Mesendoderm (in vitro differentiated cells): ENCODE measurements at places on chromosomes 7 and 10.

GRCh38 chr10:71216363-71216695 lies 4.0 kb downstream of the UNC5B start:
- DNase-seq, result no peak

- no peak for DNase-seq
These were observed 54.2 kb downstream of the TACR2 start for GRCh38 chr10:69362471-69362954.

DNA sequence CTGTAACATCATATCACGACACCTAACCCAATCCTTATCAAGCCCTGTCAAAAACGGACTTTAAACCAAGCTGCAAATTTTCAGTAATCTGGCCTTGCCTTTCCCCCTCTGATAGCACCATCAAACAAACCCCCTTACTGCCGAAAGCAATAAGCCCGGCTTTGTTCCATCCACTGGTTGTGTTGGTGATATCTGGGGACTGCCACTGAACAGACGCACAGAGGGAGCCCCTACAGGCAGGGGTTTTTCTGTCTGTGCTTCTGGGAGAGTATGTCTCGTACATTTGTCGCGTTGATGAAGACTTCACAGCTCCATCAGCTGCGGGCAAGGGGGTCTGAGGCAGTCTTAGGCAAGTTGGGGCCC lies 550 bp upstream of the PLAU start:
- DNase-seq, result peak; percentile 75

DNA sequence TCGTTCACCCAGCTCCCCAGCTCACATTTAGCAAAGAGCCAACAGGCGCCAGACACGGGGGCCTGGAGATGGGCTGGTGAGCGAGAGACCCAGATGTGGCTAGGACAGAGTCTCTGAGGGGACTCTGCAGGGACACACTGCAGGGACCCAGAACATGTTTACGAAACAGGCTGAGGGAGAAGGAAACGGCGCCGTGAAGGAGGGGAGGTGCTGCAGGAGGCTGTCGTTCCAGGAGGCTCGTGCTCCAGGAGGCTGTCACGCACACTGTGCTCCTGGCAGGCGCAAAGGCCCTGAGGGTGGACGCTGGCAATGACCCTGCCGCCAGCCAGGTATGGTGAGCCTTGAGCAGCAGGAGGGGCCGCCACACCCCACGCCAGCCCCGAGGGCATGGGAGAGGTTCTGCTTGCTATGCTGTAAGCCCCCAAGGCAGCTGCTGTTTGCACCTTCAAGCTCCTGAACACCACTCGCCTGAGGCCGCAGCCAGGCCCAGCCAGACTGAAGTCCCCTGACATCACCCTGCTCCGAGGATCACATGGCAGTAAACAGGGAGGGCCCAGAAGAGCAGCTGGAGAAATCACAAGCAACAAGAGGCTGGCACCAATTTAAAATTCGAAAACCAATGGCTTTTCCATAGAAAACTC lies 27.3 kb downstream of the ADAP1 start:
- peak; percentile 53 for DNase-seq

DNA sequence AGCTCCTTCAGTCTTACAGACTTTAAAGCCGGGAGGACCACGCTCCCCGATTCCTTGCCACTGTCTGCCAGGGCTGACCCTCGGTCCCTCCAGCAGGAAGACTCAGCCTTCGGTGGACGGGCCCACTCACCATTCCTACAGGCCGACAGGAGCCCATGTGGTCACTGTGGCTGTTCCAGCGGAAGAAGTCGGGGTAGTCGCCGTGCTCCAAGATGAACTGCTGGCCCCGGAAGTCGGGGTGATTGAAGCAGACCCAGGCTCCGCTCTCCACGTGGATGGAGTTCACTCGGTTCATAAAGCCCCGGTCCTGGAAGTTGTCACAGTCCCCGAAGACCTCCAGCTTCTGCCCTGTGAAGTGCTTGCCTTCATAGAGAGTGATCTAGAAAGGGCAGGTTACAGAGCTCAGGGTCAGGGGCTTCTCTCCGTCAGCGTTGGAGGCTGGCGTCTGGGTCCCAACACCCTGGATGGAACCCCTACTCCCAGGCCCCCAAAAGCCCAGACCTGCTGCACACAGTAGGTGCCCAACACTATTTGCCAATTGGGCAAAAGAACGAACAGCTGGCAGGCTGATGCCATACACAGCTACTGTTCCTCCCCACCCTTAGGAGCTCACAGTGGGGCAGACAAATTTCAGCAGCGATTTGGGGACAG lies 1.9 kb downstream of the CRYGN start:
- DNase-seq, result no peak

DNA sequence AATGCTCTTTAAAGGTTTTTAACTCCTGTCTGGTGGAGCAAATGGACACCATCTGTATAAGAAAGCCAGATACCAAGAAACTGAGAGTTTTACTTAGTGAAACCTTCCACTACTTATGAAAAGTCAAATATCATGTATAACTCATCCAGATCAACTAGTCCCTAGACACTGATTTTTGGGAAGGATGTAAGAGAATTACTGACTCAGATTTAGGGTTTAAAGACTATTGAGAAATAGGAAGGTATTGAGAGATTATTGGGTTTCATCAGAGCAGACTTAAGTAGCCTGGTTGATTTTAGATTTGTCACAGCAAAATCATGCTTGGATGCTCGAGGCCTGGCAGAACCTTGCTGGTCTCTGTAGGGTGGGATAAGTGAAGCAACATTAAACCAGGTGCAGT lies 3.1 kb downstream of the CSTF2T start:
- DNase-seq, result no peak

- peak; percentile 56 for DNase-seq
These were observed 370.8 kb downstream of the GRID1 start for GRCh38 chr10:85995791-85996190.

DNA sequence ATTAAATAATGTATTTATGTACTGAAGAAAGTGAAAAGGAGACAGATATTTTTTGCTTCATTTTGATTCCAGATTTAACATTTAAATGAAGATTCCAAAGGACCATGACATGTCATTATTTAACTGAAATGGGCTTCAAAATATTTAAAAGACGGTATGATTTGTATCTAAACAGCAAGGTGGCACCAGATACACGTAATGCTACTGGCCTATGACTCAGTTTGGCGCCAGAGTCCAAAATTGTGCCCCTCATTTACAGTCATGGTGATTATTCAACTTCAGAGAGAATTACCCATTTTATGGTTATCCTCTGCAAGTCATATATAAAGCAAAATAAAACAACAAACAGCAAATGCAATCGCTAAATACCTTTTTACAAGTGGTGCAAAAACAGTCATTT lies 94.5 kb downstream of the ETV1 start:
- no peak for DNase-seq

GRCh38 chr10:127293640-127294039 lies 97.2 kb upstream of the INSYN2A start:
- DNase-seq, result no peak

GRCh38 chr10:27242951-27243551 lies 2.5 kb upstream of the ACBD5 start:
- DNase-seq, result peak; percentile 79

- no peak for DNase-seq
These were observed 308.3 kb downstream of the PHF14 start for GRCh38 chr7:11281953-11282352.

DNA sequence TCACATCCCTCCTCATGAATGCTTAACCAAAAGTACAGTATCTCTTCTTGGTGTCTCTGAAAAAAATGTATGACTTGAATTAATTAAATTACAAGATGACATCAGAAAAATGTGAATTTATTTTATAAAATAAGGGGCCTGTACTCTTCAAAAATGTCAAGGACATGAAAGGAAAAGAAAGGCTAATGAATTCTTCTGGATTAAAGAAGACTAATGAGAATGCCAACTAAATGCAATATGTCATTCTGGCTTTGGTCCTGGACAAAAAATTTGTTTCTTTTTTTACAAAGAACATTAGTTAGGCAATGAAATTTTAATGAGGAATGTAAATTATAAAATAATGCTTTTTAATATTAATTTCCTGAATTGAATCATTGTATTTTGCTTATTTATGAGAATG lies 1125.7 kb downstream of the DNAJB9 start:
- no peak for DNase-seq

DNA sequence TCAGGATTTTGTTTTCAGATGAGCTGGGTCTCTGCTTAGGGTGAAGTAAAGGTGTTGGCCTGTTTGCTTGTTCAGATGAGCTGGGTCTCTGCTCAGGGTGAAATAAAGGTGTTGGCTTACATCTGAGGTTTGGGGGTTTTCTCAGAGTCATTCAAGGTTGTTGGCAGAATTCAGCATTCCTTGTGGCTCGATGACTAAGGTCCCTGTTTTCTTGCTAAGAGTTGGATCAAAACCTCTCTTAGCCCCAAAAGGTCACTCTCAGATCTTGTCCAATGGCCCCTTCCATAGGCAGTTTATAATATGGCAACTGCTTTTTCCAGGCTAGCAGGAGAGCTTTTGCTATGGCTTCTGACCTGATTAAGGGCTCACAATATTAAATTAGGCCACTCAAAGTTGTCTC lies 106.6 kb downstream of the ADAM22 start:
- DNase-seq, result peak; percentile 15

DNA sequence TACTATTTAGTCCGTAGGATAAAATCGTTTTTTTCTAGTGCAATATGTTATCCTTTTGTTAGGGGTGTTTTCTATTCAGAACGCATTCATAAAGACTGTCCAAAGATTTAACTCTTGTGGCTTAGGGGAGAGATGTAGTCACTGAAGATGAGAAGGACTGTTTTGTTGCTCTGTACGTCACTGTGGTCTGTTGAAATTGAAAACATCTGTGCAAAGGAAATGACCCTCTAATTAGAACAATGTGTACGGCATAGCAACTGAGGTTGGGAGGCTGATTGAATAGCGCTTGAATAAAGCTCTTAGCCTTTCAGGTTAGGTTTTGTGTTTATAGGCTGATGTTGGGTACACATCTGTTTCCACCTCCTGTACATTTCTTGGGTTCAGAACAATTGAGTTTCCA lies 453.4 kb upstream of the AKR1E2 start:
- no peak for DNase-seq

DNA sequence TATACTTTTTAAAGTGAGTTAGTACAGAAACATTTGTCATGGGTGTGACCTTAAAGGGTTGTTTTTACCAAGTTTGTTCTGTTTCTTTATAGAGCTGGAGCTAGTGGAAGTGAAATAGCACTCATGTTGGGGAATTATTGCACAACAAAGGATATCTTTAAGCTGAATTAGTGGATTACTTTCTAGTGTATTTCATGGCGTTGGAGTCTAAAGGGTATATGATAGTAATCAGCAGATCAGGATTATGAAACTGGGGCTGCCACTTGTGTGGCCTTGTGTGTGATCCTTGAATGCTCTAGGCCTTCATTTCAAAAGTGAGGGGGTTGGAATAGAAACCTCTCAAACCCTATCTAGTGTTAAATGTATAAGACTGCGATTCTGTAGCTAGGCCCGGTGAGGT lies 123.6 kb downstream of the LYZL1 start:
- DNase-seq, result no peak

DNA sequence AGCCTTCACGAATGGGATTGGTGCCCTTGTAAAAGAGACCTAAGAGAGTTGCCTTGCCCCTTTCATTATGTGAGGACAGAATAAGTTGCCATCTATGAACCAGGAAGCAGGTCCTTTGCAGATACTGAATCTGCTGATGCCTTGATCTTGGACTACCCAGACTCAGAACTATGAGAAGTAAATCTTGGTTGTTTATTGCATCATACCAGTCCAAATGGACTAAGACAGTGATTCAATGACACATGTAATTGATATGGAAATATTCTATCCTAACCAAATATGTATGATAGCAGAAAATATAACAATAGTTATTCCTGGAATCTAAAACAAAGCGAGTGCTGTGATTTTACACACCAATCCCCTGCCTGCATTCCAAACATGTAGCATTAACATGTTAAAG lies 17.0 kb upstream of the LYZL1 start:
- no peak for DNase-seq

- DNase-seq, result no peak
These were observed 21.2 kb downstream of the VSTM2A start for GRCh38 chr7:54563329-54563916.

DNA sequence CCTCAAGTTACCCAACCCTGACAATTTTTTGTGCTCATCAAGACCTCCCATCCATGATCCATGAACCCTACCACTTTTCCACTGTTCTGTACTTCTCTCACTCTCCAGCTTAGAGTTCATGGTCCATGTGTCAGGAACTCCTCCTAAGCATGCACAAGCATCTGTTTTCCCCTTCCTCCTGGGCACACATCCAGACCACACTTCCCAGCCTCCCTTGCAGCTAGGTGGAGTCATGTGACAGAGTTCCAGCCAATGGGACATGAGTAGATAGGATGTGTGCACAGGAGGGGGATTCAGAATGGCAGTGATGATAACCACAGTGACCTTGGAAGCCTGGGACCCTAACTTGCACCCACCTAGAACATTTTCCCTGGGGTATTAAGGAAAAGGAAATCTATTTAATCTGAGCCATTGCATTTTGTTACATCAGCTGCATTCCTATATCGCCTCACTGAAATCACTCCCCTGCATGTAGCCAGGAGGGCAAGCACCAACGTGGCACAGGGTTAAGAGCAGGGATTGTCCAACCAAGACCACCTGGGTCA lies 9.6 kb upstream of the FRMPD2 start:
- DNase-seq, result no peak

DNA sequence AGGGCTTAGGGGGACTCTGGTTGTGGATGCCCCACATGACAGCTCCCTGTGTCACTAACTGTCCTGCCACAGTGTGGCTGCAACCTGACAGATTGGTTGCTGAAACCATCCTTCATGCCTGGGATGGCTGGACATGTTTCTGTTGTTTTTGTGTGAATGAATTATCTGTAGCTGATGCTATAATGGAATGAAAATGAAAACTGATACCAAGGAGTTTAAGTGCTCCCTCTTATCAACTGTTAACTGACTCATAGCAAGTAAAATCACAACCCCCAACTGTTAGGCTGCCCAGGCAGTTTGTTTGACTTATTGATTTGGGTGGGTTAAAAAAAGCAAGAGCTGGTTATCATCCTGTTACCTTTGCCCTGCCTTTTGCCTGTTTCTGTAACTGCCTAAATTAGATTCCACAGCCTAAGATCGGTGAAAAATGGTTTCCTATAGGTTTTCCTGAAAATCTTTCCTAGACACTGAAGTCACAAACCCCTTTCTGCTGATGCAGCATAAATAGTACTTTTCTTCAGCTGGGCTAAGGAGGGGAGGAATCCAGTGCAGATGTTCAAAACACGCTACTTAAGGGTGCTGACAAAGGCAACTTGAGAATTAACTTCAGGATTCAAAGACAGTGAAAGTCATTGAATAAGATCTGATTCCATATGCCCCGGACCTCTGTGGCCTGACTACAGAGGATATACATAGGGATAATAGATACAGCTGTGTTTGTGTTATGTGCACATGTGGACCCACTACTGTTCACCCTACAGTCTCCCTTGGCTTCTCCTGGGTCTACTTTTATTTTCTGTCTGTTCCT lies 5.7 kb downstream of the FRAT2 start:
- DNase-seq, result no peak

DNA sequence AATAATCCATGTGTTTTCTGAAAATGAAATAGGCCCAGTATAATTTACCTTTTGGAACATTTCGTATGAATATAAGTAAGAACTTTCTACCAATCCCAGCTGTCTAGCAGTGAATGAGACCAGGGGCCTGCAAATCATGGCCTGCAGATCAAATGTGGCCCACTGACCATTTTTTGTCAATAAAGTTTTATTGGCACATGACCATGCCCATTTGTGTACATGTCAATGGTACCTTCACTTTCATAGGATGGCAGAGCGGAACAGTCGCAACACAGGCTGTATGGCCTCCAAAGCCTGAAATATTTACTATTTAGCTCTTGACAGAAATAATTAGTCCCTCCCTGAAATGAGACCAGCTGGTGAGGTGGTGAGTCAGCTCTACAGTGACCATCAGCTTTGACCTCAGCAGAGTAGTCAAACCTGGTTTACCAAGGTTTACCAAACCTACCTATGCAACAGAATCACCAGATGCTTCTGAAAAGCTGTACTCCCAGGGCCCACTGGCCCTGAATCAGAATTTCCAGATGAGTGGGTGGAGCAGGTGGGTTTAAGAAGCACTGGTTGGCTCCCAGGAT lies 13.8 kb upstream of the C10orf90 start:
- no peak for DNase-seq
